ENCODE measurements at places on chromosomes 12 and 14.

- no peak overlapping the region for H3K4me3 ChIP-seq
- no peak overlapping the region for H3K27ac ChIP-seq
- H3K4me1 ChIP-seq: peaks cover 28% of the 10 kb centered on the region
- no peaks in the 10 kb centered on the region for H3K36me3 ChIP-seq
- no peak for DNase-seq
- no peaks in the 10 kb centered on the region for H3K27me3 ChIP-seq
Measured at GRCh38 chr12:1702713-1703112, 11.8 kb downstream of the ADIPOR2 start.

GRCh38 chr12:15446807-15447206 lies 124.5 kb downstream of the PTPRO start:
- H3K27me3 ChIP-seq: no peaks in the 10 kb centered on the region
- no peak overlapping the region for H3K27ac ChIP-seq
- H3K4me1 ChIP-seq: no peaks in the 10 kb centered on the region
- no peak for DNase-seq
- H3K36me3 ChIP-seq: no peaks in the 10 kb centered on the region

GRCh38 chr14:33754261-33754660 lies 196.6 kb downstream of the EGLN3 start:
- no peak overlapping the region for H3K4me3 ChIP-seq
- H3K36me3 ChIP-seq: no peaks in the 10 kb centered on the region
- H3K27me3 ChIP-seq: no peaks in the 10 kb centered on the region

- DNase-seq: no peak
- no peak overlapping the region for H3K4me3 ChIP-seq
- no peaks in the 10 kb centered on the region for H3K36me3 ChIP-seq
- no peaks in the 10 kb centered on the region for H3K27me3 ChIP-seq
- no peaks in the 10 kb centered on the region for H3K4me1 ChIP-seq
Measured at GRCh38 chr12:99567072-99567471, 80.5 kb upstream of the GARIN6 start.

Measured in vagina (tissue), 2 donors.